Right ventricle myocardium inferior (tissue), 1 donor: ENCODE measurements at places on chromosomes 7 and 10. TPM values are rescaled to one million over a fixed set of nuclear protein-coding genes. Genes with fewer than 3 reads are reported as not detected.

GPR26 gene
- total RNA-seq: not detected

UCN3 gene
- total RNA-seq: not detected

EGR2 gene
- 1.0 TPM for total RNA-seq

DNA sequence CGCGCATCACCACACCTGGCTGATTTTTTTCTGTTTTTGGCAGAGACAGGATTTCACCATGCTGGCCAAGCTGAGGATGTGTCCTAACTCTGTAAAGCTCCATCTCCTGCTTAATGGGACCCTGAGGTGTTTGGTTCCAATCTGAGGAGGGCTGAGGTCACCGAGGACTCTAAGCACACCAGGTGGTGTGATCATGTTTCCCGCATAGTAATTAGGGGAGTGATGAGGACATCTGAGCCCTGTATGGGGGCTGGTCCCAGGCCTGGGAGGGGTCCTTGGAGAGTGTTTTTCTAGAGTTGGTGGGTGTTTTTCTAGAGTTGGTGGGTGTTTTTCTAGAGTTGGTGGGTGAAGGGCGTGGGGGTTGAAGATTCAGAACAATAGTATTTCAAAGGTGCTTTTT is 3.0 kb upstream of the ABHD11 start:
- no peak for DNase-seq

DNA sequence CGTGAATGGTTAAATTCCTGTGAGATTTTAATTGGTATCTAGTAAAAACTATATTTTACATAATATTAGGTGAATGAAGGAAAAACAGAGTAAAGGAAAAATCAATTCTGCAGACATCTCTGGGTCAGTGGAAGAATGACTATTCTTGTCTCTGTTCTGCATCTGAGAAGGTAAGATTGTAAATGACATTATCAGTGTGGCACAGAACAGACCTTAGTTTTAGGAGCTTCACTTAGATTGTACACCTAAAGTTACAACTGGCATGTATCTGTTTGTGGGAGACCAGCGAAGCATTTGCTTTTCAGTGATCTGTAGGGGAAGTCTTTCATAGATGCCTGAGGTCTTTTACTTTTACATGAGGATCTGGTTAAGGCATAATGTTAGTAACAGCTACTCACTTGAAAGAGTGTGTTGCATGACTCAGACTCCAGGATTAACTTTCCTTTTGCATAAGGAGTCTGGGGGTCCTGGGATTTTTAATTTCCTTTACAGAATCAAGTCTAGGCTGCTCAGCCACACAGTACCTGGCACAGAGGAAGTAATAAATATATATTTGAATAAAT is 56.2 kb downstream of the JMJD1C start:
- DNase-seq: no peak

DNA sequence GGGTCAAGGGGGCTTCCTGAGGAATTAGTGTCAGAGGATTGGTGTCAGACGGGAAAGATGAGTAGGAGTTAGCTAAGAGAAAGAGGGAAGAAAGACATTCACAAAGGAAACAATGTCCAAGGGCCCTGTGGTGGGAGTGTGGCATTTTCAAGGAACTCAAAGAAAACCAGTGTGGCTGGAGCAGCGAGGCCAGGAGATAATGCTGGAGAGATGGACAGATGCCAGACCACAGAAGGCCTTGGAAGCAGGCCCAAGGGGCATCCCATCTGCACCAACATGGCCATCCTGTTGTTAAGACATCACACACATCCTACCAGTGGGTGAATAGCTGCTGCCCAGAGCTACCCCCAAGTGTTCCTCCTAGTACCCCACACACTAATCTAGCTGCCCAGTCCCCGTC is 36.1 kb upstream of the CUL1 start:
- DNase-seq: no peak

- DNase-seq: no peak
Observed at GRCh38 chr7:128165927-128166420, 75.1 kb upstream of the LEP start.

DNA sequence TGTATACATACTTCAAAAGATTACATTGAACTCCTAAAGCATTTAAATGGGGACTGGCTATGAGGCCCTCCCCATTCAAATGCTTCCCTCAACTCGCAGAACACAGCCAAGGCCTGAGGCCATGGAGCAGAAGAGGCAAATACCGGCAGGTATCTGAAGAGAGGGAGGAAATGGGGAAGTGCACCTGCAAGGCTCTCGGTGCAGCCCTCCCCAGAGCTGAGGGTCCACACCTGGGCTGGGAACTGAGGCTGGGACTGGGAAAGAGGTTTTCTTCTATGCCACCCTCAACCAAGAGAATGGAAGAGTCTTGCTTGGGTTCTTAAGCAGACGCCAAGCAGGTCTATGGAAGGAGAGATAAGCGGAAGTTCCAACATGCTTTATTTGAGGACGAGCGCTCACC is 13.0 kb upstream of the CYREN start:
- DNase-seq: no peak

GRCh38 chr7:31487476-31487875 is 26.4 kb upstream of the ITPRID1 start:
- no peak for DNase-seq

GRCh38 chr10:61404751-61405150 is 48.4 kb downstream of the TMEM26 start:
- no peak for DNase-seq

DNA sequence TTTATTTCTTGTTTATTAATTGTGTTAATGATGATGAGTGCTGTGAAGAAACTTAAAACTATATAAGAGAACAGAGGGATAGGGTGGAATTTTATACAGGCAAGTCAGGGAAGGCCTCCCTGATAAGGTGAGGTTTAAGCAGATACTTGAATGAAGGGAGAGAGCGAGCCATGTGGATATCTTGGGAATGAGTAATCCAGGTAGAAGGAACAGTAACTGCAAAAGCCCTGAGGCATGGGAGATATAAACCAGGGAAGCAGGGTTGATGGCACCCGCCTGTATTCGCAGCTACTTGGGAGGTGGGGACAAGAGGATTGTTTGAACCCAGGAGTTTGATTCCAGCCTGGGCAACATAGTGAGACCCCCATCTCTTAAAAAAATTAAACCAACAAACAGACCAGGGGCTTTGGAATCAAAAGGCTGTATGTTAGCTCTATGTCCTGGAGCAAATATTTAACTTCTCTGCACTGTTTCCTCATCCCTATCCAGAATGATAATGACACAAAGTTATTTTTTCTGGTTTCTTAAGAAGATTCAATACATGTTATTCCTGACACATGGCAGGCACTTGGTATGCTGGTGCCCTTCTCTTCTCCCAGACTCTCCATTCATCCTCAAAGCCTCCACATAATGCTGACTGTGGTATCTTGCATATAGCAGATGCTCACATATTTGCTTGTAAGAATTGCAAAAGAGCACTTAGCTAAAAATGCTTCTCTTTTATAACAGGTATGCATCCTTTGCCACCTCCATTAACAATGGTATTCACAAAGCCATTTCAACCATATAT is 169.3 kb downstream of the CHN2 start:
- DNase-seq: no peak

DNA sequence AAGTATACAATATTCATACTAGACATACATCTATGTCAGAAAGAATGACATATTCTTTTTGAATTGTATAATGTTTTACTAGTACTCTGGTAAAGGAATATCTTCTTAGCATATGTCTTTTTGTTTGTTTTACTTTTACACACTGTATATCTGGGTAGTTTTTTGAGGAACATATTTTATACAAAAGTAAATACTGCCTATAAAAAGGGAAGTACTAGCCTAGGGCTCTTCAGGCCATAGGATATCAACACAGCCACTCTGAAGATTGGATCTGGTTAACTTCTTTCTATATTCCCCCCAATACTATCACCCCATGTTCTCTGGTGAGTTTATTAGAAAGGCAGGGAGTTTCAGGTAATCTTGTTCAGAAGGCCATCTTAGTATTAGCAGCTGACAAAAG is 134.6 kb downstream of the ZNF438 start:
- DNase-seq: no peak

DNA sequence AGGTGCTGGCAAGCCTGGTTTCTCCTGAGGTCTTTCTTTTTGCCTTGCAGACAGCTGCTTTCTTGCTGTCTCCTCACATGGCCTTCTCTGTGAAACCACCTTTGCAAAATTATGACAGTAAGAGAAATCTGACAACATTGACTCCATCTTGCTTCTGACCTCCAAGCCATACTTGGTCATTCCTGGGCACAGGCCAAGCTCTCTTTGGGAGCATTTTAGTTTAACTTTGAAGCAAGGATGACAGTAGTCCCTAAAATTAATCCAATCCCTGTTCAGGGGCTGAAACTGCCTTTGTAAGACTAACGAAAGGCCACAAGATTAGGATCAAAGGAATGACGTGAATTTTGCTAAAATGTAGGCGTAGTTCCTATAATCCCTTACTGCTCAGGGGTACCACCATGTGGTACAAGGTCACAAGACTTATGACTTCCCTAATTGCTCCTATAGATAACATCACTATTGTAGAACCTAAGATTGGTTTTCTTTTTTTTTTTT is 25.1 kb upstream of the NRBF2 start:
- no peak for DNase-seq

DNA sequence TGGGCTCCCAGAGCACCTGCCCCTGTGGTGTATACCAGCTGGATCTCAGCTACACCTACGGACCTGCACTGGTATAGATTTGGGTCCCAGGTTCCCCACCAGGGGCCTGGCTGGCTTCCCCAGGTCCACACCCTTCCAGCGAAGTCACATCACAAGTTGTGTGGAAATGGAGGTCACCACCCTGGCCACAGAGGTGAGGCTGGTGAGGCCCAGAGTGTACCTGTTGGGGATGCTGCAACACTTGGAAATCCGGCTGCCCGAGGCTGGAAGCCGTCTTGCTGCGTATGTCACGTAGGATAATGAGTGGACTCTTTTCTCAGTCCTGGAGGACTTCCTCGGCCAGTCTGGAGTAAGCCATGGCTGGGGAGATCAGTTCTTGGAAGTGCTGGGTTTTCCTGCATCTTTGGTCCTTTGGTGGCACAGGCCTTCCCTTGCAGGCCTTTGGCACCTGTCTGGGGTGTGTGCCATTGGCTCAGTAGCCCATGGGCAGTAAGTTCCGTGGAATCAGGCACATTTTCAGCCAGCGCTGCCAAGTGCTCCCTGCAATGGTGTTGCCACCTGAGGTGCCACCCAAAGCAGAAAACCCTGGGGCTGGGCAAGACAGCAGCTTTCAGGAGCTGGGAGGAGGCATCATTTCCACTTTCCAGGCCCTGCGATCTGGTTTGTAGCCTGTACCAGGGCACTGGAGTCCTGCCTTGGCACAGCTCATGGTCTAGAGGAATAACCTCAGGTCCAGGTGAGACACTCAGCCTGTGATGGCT is 97.9 kb downstream of the LHPP start:
- no peak for DNase-seq

DNA sequence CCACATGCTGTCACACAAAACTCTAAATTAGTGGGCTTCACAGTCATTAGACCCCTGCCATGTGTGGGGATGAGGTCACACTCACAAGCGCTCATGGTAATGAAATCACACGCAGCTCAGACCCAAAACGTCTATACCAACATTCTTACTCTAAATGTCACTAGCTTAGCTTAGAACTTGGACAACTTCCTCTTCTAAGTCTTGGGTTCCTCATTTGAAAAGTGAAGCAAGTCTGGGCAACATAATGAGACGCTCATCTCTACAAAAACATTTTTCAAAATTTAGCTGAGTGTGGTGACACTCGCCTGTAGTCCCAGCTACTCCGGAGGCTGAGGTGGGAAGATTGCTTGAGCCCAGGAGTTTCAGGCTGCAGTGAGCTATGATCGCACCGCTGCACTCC is 92.7 kb upstream of the MACROH2A2 start:
- no peak for DNase-seq

DNA sequence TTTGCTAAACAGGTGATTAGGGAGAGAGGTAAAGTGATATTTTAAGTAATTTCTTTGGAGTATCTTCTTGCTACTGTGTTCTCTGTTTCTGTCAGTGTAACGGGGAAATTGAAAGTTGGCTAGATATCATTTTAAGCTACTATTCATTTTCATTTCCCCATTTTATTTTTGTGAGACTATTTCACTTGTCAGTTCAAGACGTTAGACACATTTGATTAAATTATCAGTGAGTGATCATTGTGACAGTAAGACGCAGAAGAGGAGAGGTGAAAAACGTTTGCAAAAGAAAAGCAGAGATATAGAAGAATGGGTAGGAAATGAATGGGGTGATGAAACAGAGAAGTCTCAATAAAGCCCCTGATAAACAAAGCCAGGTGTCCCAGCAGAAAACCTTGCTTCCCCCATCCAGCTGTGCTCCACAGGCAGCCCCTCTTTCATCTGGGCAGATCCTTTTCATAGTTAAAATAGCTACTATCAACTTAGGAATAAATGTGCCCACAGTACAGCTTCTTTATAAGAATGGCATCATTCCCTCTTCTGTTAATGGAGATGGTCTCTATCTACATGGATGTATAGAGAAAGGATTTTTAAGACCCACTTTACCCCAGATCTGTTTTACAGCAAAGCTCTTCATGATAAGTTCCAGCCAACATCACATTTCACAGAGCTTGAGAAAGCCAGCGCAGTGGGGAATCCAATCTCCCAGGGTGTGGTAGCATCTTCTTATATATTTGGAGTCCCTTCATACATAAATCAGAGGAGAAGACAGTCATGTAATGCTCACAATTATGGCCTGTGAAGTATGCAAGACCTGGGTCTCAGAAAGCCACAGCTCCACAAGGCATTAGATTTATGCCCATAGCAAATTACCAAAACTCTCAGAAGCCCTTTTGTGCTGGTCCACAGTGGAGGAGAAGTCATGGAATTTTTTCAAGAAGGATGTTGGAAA is 138.1 kb upstream of the ITGB1 start:
- no peak for DNase-seq

DNA sequence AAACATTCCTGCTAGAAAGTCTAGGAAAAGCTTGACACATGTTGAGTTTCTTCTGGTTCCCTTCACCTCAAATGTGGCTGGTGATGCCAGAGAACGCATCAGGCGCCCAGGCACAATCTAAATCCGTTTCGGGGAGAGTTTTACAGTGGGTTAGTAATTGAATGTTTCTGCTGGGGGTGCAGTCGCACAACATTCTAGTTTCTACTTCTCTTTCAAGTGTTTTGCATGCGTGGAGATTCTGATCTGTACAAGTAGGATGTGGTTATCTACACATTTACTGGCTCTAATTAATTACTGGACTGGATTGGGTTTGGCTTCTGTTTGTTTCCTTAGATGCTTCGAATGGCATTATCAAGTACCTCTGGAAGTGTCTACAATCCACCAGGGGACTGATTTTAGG is 173.8 kb downstream of the TMEM26 start:
- no peak for DNase-seq

DNA sequence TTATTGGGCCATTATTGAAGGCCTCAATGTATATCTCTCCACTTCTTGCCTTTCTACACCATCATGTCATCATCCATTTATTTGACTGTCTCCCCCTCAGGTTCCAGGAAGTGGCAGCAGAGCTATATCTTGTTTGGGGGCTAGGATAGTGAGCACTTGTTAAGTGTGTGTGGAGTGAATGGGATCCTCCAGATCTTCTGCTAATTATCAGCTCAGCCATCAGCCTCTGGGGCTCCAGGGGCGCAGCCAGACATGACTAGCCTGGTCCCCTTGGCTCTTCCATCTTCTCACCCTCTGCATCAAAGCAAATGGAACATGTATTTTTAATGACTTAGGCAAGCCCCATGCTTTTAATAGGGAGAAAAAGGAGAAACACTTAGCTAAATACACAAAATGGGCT is 176.5 kb downstream of the ARHGAP12 start:
- DNase-seq: no peak
